ENCODE measurements at places on chromosomes 2 and 18.

- no peak for DNase-seq
Measured at GRCh38 chr2:24315669-24316068, 44.7 kb downstream of the ITSN2 start.

DNA sequence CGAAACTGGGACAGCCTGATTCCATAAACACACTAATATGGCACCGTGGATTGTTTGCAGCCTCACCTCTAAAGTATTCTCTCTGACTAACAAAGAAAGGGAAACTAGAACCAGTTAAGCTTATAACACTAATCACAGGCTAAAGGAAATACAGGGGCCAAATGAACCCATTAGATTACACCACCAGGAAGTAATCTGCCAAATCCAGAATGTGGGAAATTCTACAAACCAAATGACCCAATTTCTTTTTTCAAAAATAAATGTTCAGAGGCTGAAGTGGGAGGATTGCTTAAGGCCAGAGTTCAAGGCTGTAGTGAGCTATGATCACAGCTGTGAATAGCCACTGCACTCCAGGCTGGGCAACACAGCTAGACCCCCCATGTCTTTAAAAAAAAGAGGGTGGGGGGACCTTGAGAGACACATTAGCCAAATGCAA is 1.5 kb upstream of the MPPE1 start:
- peak; percentile 70 for DNase-seq

- DNase-seq: no peak
Measured at GRCh38 chr2:241081190-241081642, 20.9 kb downstream of the MTERF4 start.

- no peak for DNase-seq
Measured at GRCh38 chr2:11343368-11343649, 1.1 kb downstream of the ROCK2 start.

DNA sequence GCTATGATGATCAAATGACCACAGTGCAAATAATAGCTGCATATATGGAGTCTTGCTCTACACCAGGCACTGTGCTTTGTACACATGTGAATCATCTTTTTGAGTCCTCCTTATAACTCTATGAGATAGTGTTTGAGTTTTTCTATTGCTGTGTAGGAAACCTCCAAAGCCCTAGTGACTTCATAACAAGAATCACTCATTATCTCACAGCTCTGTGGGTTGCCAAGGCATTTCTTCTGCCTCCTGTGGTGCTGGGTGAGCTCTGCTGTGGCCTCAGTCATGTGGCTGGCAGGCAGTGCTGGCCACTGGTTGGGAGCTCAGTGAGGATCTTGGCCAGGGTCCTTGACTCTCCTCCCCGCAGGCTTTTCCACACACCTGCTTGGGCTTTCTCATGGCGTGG is 153.4 kb downstream of the CAPN13 start:
- DNase-seq: no peak

DNA sequence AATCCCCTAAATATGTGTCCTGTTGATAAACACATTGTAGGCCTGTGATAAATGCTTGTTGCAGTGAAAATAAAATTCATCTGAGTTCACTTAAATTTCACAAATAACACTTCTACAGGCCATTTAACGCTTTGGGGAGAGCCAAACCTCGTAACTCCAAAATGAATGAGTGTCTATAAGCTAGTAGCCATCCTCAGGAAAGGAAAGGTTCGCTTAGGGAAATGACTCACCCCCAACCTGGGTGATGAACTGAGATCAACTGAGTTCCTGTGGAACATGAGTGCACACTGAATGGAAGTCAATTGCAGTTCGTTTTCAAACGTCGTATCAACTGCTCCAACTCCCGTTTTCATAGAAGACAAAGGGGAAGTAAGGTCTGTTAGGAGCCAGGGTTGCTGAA is 527.6 kb upstream of the ID2 start:
- no peak for DNase-seq

- DNase-seq: no peak
Measured at GRCh38 chr2:61658841-61659780, 121.0 kb upstream of the XPO1 start.

GRCh38 chr2:197010200-197011020 is 83.9 kb upstream of the PGAP1 start:
- DNase-seq: no peak

DNA sequence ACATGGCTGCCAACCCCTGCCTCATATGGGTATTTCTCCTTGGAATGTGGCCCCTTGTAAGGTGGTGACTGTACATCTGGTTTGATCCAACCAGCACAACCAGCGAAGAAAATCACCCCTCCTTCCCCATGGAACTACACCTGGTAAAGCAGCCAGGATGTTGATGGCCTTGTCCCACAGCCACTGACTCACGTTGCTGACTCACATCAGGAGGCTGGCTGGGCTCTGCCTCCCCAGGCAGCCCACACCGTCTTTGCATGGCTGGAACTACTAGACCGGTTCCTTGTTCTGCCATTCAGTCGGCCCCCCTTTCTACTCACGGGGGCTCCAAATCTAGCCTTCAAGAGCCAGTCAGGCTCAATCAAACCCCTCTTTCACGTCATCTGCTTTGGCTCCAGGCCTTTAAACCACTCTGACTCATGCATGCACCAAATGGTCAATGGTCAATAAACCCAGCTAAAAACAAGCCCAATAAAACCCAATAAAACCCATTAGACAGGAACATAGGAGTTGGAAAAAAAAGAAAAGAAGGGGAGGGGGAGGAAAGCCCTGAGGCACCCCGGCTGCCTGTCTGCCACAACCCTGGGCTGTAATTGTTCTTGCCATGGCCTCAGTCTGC is 114.8 kb downstream of the PLB1 start:
- no peak for DNase-seq

DNA sequence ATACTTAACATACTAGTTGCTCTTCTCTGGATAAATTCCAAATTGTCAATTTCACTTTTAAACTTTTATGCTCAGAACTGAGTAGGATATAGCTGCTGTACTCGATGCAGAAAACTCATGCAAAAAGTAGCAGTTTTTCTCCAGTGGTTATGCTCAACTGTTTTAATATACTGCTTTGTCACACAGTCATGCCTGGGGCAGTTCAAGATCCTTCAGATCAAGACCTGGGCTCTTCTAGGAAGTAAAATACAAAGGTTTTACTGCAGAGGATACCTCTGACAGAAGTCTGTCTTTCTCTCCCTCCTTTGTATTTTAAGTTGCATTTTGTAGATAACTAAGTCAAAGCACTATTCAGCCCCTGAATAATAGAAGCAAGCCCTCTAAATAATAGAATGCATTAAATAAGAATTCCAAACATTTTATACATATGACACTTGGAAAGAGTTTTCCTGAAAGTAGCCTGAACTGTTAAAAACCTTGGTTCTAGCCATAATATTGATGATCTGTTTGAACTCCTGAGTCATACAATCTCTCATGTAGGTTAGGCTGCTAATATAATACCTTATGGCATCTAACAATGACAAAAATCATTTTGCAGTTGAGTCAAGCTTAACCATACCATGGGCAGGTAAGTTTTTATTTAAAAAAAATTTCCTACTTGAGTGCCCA is 183.3 kb upstream of the TRIB2 start:
- no peak for DNase-seq

DNA sequence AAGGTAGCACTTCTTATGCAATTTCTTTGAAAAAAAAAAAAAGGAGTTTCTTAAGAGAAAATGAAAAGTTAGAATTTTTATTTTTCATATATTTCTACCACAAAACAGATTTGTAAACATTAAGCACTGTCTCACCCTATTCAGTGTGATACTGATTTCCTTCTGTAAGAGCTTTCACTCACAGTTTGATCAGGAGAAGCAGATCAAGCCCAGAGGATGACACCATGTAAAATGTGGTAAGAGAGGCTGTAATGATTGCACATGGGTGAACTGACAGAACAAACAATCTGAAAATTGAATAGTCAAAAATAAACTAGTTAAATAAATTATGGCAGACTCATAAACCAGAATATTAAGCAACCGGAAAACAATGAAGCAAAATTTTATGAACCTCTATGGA is 54.5 kb downstream of the MEMO1 start:
- no peak for DNase-seq

- no peak for DNase-seq
Measured at GRCh38 chr18:59005262-59005661, 134.4 kb upstream of the SEC11C start.

GRCh38 chr2:42984617-42985016 is 192.2 kb upstream of the HAAO start:
- no peak for DNase-seq

GRCh38 chr2:25301453-25302352 is 40.0 kb downstream of the DNMT3A start:
- no peak for DNase-seq

GRCh38 chr2:235611349-235611748 is 117.5 kb downstream of the AGAP1 start:
- DNase-seq: no peak

GRCh38 chr18:47587587-47587986 is 336.1 kb upstream of the SKOR2 start:
- no peak for DNase-seq

DNA sequence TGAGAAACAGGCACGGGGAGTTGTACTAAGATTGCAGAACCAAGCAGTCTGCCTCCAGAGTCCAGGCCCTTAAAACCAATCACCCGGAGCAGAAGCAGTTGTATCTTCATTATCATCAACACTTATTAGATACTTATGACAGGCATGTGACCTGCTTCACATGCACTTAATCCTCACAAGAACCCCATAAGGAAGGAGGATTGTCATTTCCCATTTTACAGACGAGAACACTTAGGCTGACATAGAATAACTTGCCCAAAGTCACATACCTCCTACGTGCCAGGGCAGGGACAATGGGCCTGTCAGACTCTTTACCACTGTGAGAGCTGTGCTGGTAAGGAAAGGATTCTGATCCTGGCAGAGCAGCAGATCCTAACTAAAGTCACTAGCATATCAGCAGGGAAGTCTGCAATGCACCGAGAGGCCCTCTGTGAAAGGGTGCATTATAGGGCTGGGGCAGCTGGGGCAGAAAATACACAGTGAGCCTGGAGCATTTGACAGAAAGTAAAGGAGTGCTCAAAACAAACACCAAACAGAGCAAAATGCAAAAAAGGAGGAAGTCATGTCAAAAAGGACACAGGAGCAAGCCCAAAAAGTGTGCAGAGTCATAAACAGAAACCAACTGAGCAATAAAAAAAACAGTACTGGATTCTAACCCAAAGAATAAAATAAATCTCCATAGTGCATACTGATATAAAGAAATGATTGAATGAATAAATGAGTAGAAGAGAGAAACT is 55.9 kb upstream of the SP3 start:
- no peak for DNase-seq

DNA sequence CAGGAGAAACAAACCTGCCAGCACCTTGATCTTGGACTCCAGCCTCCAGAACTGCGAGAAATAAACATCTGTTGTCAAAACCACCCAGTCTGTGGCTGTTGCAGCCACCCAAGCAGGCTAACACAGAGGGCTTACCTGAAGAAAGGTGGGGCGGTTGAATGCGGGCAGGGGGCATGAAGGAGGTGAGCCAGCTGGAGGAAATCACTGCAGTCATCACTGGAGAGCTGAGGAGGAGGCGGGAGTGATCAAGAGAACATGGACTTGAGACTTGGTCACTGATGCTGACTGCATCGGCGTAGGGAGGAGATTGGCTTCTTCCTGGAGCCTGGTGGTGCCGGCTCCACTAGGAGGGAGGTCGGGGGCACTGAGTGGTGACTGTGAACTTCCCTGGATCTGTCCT is 14.6 kb upstream of the ARMC9 start:
- DNase-seq: no peak

- DNase-seq: no peak
Measured at GRCh38 chr2:98903767-98904485, 32.1 kb downstream of the CRACDL start.

DNA sequence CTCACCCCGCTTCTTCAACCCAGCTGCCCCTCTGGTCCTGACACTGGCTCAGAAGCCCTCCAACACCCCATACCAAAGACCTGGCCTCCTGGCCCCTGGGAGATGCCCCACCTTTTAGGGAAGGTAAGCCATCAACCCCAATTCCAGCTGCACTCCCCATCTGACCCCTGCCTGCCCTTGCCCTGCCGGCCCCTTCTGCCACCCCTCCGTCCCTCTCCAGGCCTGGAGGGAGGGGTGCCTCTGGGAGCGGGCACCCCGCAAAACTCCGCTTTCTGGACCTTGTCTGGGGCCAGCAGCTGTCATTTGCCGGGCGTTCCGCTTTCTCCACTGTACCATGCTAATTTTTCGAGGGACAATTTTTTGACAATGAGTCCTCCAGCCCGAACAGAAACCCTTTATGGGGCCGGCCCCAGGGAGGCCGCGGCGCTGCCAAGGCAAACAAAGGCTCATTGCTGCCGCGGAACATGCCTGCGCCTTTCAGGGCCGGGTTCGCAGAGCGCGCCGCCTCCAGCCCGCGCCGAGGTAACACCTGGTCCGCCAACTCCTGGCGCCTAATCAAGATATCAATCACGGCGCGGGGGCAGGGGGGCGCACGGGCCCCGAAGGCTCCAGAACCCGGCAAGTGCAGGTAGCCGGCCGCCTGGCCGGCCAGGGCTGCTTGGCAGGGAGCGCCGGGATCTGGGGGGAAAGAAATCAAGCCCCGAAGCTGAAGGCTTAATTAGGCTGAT is 96.0 kb downstream of the INHBB start:
- peak; percentile 74 for DNase-seq

DNA sequence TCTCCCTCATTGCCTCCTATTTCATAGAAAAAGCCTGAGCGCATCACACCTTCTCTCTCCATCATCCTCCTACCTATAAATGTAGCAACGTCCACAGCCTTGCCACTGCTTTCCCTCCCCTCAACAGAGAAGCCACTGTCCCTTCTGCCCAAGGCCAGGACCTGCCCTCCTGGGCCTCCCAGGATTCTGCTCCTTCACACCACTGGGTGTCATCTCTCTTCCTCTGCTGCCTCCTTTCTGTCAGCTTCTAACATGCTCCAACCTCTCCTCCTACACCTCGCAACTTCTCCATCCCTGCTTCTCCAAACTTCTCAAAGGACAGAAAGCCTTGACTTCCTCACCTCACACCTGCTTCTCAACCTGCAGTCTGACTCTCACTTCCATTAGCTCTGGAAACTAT is 21.2 kb upstream of the ME2 start:
- DNase-seq: no peak

GRCh38 chr18:11791131-11791530 is 60.1 kb upstream of the CHMP1B start:
- no peak for DNase-seq

- DNase-seq: no peak
Measured at GRCh38 chr2:128715360-128715759, 396.7 kb upstream of the HS6ST1 start.

- no peak for DNase-seq
Measured at GRCh38 chr2:234488913-234489451, 7.9 kb downstream of the ARL4C start.

DNA sequence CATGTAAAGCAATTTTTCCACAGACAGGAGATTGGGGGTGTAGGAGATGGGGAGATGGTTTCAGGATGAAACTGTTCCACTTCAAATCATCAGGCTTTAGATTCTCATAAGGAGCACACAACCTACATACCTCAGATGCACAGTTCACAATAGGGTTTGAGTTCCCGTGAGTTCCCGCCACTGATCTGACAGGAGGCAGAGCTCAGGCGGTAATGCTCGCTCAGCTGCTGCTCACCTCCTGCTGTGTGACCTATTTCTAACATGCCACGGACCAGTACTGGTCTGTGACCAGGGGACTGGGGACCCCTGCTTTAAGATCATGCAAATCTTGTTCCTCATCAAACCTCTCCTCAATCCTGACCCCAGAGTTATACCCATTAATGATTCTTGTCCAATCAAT is 70.1 kb downstream of the RPE start:
- no peak for DNase-seq

- DNase-seq: no peak
Measured at GRCh38 chr2:95262896-95263542, 11.2 kb upstream of the PROM2 start.

GRCh38 chr2:95055262-95055661 is 29.8 kb downstream of the MAL start:
- DNase-seq: no peak

- no peak for DNase-seq
Measured at GRCh38 chr2:216776066-216776850, 80.9 kb upstream of the IGFBP5 start.

Measured in large intestine (tissue), 12 donors.